ENCODE measurements at places on chromosomes 6 and 20.

- no peak for DNase-seq
Observed at GRCh38 chr6:108727966-108728730, 120.1 kb upstream of the ARMC2 start.

- no peak for DNase-seq
Observed at GRCh38 chr20:818001-818664, 15.4 kb upstream of the FAM110A start.

GRCh38 chr6:14584450-14584849, 466.9 kb downstream of the CD83 start:
- DNase-seq: no peak

DNA sequence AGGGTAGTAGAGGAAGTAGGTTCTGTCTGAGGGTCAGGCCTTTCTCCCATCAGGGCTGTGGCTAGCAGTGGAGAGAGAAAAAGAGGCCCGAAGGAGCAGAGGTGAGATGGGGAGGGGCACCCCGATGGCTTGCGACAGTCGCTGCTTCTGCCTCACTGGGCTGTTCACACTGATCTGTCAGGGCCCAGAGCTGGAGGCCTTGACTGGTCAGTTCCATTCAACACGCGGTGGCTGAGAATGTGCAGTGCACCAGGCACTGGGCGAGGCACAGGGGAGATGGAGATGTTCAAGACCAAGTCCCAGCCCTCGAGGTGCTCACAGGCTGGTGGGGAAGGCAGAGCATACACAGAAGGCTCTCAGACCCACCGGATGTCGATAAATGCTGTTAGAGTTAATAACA, 21.4 kb downstream of the SLC12A5 start:
- DNase-seq: no peak

DNA sequence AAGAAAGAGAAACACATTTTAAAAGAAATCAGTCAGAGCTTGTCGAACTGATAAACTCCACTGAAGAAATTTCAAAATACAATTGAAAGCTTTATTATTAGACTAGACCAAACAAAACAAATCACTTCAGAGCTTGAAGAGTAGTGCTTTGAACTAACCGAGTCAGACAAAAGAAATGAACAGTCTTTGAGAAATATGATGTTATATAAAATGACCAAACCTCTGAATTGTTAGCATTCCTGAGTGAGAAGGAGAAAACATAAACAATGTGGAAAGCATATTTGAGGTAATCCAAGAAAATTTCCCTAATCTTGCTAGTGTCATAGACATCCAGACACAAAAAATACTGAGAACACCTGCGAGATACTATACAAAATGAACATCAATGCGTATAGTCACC, 13.2 kb upstream of the CST4 start:
- DNase-seq: no peak

DNA sequence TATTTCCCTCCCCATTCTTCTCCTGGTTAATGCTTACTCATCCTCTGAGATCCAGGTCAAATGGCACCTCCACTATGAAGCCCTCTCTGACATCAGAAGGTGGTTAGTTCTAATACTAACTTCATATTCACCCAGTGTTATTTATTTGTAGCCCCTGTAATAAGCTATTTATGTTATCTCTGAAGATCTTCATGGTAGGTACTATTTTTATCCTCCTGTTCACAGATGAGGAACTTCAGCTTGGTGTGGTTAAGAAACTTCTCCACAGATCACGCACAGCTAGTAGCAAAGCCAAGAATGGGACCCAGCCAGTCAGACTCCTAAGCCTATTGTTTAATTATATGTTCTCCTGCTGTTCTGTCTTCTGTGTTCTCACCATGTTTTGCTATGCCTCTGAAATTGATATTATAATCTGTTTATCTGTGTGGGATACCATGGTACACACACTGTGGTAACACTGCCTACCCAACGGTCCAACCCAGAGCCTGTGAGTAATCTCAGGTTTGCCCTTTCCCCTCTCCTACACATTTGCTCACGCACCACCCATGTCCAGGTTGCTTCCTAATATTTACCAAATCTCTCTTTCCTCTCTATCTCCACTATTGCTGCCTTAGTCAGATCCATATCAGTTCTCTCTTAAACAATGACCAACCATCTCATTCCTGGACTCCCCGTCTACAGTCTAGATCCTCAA, 98.4 kb downstream of the IPCEF1 start:
- no peak for DNase-seq

Data from stimulated activated naive CD8-positive, alpha-beta T cell treated with anti-CD3 and anti-CD28 coated beads, Interleukin-15, amount 100 ng/mL, for 72 hours (primary cell).